Activated naive CD4-positive, alpha-beta T cell (primary cell): ENCODE measurements at places on chromosomes 2 and 18.

DNA sequence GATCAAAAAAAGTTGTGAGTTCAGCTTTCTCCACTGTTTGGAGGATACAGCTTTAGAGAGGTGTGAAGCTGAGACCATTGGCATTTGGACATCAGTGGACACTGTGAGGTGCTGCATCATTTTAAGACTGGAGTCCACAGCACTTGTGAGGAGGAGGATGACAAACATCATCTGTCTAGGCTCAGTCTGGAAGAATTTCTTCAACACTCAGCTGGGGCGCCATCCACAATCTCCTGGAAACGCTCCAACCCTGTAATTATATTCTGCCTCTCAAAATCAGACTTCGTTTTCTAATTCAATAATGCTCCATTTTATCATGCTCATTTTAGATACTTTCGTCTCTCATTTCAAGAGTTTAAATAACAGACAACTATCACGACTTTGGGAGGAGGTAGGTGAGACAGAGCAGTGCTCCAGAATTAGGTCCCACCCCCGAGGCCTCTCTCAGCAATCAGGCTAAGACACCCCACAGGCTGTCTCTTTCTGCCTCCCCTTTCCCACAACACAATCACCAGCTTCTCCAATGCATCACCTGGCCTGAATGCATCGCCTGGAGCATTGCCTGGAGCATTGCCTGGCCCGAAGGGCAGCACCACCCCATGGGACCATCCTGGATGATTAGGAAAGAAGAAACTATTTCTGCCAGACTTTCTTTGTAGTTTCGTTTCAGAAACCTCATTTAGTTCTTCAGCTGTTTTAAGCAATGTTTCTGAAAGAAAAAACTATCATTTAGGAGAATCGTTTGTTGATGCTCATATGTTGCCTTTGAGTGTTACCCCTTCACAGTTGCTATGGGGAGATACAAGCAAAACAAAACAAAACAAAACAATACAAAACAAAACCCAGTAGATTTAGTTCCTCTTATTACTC, 37.0 kb upstream of the DPP10 start:
- no peak for DNase-seq

- no peak for DNase-seq
Measured at GRCh38 chr18:7740821-7741220, 173.7 kb downstream of the PTPRM start.

DNA sequence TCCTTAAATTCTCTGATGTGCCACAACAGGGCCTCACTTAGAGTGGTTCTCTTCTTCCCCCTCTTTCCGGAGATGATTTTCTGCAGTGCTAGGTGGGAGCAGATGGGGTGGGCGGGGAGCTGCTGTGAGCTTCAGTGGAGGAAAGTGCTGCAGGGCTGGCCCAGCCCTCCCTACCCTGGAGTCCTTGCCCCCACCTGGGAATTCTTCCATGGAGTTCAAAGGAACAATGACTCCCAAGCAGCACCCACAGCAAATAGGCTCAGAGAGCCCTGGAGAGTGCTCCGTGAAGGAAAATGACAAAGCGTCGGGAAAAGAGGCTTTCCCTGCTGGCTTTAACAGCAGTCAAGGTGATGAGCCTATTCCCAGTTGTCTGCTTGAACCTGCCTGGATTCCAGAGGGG, 28.8 kb downstream of the LOXHD1 start:
- no peak for DNase-seq

GRCh38 chr2:210128961-210129360, 42.2 kb downstream of the KANSL1L start:
- DNase-seq: no peak

DNA sequence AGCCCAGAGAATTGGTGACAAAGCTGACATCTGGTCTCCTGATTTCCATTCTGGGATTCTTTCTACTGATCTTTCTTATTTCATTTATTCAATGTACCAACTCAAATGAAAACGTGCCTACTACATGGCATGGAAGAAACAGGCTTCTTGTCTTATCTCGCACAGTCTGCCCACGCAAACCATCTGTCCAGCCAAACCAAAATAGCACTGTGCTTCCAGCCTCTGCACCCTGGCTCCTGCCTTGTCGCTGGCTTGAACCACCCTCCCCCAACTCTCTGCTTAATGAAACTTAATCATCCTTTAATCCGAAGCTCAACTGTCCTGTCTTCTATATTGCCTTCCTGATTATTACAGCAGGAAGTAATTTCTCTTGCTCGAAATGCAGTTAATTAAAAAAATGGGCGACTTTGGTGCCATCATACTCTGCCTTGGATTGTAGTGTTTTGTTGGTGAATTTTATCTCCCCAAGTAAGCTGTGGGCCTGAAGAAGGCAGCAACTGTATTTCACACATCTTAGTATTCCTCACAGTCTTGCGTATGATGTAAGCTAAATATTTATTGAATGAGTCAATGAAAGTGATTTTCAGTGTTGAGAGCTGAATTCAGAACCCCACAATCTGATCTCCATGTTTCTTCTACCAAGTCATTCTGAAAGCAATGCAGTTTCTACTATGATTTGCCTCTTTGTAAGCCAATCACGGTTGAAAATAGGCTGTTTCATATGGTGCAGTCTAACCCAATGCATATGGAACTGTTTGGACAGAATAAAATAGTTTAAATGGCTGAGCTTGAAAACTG, 190.8 kb downstream of the TMEM247 start:
- no peak for DNase-seq

DNA sequence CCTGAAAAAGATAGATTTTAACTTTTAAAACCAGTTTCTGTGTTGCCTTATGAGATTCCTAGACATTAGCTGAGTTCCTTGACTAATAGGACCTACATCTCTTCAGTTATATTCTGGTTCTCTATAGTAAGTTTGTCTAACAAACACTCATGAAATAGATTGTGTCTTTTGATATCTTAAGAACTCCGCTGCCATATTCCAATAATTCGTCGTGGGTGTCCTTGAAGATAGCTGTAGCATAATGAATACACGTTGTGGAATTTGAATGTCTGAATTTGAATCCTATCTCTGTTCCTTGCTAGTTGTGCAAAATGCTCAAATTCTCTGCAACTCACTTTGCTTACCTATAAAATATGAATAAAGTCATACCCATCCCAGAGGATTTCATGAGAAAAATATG, 176.8 kb upstream of the COL3A1 start:
- no peak for DNase-seq

GRCh38 chr18:54713386-54713785, 114.9 kb upstream of the RAB27B start:
- DNase-seq: no peak

DNA sequence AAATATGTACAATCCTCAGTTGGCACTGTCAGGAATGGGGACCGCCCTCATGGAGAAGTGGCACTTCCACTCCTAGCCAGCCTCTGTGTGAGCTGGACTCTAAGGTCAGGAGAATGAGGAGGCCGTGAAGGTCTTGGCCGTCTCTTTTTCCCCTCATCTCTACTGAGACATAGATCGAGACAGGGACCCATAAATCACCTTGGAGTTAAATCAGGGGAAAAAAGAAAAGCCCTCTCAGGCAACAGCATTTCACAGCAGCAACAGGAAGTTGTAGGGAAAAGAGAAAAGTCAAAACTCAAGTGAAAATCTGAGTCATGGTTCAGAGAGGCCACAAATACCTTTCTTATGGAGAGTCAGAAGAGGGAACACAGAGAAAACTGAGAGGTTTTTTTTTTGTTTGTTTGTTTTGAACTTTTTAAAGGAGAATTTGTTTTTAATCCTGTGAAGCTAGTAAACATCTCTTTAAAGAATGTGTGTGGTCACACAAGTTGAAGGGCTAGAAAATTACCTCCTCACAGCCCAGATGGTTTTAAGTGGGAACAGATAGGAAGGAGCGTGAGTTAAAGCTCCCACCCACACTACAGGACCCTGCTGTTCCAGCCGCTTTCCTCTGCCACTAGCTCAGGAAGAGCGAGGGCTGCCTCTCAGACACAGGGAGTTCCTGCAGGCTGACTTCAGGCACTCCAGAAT, 30.6 kb upstream of the CYP1B1 start:
- DNase-seq: no peak

- no peak for DNase-seq
Measured at GRCh38 chr2:197163712-197164140, 146.9 kb downstream of the ANKRD44 start.

GRCh38 chr2:204850581-204850980, 305.3 kb downstream of the PARD3B start:
- no peak for DNase-seq

- DNase-seq: no peak
Measured at GRCh38 chr2:194319222-194319992, 1337.6 kb upstream of the SLC39A10 start.

DNA sequence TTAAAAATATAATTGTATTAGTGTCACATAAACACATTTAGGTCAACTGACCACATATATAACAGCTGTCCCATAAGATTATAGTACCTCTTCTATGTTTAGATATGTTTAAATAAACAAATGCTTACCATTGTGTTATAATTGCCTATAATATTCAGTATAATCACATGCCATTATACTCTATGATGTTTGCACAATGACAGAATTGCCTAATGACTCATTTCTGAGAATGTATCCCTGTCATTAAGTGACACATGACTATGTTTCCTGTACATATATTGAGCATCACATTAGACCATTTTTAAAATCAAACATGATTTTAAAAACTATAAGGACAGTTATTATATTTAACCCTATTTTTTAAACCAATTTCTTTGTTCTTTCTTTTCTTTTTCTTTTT, 89.8 kb downstream of the HS6ST1 start:
- DNase-seq: no peak

- DNase-seq: no peak
Measured at GRCh38 chr2:124623560-124623959, 598.5 kb downstream of the CNTNAP5 start.

DNA sequence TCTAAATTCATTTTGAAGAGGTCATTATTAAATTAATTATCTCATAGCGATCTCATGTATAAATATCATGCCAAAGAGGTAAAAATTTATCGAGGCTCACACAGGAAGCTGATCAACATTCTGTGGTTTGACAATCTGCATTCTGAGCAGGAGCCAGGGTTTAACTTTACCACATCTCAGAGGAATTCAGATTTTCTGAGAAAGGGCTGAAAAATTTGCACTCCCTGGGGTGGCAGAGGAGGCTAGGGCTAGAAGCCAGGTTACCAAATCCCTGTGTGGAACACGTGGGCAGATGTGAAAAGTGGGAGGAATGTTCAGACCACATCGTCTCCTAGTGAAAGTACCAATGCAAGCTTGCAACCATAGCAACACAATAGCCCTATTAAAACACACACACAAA, 63.5 kb upstream of the CTLA4 start:
- DNase-seq: no peak

DNA sequence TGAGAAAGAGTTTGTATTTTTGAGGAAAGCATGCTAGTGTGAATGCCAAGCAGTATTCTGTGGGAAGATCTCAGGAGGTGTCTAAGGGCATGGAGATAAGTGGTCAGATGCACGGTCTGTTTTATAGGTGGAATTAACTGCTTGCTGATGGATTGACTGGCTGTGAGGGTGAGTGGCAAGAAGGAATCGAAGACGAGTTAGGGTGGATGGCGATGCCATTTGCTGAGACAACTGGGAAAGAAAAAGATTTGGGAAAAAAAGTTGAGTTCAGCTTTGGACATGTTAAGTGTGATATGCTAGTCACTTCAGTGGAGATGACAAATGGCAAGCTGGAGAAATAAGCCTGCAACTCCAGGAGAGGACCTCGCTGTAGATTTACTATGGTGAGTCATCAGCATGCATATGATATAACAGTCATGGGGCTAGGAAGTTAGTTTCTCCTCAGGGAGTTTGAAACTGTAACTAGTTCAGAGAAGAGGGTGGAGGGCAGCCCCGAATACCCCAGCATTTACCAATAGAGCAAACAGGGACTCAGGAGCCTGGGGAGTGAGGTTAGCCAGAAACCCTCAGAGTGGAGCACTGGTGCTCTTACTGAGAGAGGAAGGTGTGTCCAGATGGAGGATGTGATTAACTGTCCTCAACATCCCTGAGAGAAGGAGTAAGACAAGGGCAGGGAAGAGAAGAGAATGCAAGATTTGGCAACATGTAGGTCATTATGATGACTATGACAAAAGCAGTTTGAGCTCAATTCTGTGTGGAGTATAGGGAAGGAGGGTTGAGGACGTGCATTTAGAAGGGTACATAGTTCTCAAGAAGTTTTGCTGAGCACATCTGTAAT, 2.0 kb upstream of the HK2 start:
- no peak for DNase-seq

DNA sequence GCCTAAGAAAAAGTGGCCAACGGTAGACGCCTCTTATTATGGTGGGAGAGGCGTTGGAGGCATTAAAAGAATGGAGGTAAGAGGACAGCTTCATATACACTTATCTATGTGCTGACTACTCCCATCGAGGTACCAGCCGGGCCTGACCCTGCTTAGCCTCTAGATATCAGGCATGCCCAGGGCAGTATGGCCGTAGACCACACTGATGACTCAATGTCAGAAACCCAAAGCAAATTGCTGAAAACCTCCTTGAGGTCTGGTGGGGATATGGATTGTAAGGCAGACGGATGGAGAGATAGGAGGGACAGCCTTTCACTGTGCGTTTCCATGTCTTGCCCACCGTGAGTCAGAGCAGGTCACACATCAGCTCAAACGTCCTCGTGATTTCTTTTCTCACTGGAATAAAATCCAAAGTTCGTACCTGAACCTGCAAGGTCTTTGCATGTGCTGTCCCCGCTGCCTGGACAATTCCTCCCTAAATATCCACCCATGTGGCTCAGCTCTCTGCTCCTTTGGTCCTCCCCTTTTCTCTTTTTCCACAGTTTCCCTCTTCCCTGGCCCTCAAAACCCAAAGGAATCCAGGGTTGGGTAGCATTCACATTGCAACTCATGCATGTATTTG, 168.9 kb downstream of the ANTXR1 start:
- no peak for DNase-seq

DNA sequence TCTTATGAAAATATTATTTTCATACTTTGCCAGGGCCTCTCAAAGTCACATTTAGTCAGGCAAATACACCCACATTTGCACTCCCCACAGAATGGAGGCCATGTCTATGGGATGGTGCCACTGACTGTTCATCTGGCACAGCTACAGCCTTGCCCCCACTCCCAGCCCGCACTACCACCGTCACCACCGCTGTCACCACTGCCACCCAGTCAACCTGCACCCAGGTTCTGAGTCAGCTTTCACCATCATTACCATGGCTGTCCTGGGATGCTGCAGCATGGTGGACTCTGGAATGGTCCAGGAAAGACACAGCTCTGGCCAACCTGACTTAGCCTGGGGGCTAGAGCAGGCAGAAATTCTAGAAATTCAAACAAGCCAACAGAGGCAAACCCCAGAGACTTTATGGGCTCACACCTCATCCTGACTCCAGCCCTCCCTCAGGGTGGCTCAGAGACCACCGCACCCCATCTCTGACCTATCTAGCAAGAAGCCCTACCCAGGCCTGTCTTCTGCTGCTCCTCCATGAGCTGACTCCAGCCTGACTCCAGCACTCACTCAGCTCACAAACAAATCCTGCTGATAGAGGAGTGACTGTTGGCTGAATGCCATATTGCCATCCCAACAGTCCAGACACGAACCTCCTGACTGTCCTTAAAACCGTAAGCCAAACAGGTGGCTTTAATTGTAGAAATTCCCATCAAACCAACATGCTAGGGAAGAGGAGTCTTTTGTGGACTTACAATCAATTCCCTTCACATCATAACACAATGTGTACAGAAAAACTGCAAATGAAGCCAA, 28.0 kb downstream of the DNER start:
- DNase-seq: no peak

GRCh38 chr2:42932271-42933151, 140.1 kb upstream of the HAAO start:
- no peak for DNase-seq

- DNase-seq: no peak
Measured at GRCh38 chr18:59623456-59624368, 73.5 kb downstream of the CCBE1 start.

- no peak for DNase-seq
Measured at GRCh38 chr2:62738981-62739936, 33.7 kb downstream of the EHBP1 start.

GRCh38 chr2:128665113-128665512, 346.4 kb upstream of the HS6ST1 start:
- no peak for DNase-seq
